ENCODE measurements at places on chromosomes 7 and 10. TPM values are rescaled to one million over a fixed set of nuclear protein-coding genes. Genes with fewer than 3 reads are reported as not detected.

The CHST15 gene
- 73.6 TPM for total RNA-seq

GRCh38 chr10:49161411-49161997, 26.7 kb downstream of the TMEM273 start:
- no peaks in the 10 kb centered on the region for H3K36me3 ChIP-seq
- peak; percentile 66 for DNase-seq
- H3K27ac ChIP-seq = no peak overlapping the region

- H3K27me3 ChIP-seq = peaks cover 17% of the 10 kb centered on the region
- no peaks in the 10 kb centered on the region for H3K4me1 ChIP-seq
- DNase-seq = no peak
- no peaks in the 10 kb centered on the region for H3K36me3 ChIP-seq
These were observed 712.1 kb downstream of the PHTF2 start for GRCh38 chr7:78510580-78511188.

The LRRTM3 gene
- 0.21 TPM for total RNA-seq

- H3K4me3 ChIP-seq = no peak overlapping the region
- no peaks in the 10 kb centered on the region for H3K36me3 ChIP-seq
- no peak for DNase-seq
- peaks cover 23% of the 10 kb centered on the region for H3K4me1 ChIP-seq
- H3K27me3 ChIP-seq = no peaks in the 10 kb centered on the region
These were observed 712 bp downstream of the FOXP2 start for GRCh38 chr7:114415064-114415989.

The NOLC1 gene
- 48.2 TPM for total RNA-seq

The ALOX5 gene
- total RNA-seq = not detected
